ENCODE measurements at places on chromosomes 2 and 18. TPM values are rescaled to one million over a fixed set of nuclear protein-coding genes. Genes with fewer than 3 reads are reported as not detected.

DNA sequence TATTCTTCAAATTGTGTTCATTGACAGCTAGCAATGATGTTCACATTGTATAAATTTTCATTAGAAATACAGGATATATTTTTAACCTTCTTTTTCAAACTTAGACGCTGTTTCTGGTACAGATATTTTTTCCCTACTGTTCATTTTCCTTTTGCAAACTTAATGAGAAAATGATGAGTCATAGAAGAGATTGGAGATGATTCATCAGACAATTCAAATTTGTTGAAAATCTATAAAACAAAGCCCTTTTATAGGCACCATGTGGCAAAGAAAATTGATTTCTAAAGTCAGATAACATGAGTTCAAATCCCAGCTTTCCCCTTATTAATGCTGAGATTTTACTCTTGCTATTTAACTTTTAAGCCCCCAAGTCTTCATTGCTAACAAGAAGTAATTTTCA, 728.8 kb upstream of the DDX18 start:
- H3K27ac ChIP-seq: no peak overlapping the region
- H3K4me1 ChIP-seq: no peaks in the 10 kb centered on the region
- no peak for DNase-seq
- H3K36me3 ChIP-seq: no peaks in the 10 kb centered on the region

GRCh38 chr2:20541294-20541640, 94.4 kb downstream of the RHOB start:
- no peak for DNase-seq
- H3K36me3 ChIP-seq: no peaks in the 10 kb centered on the region
- no peaks in the 10 kb centered on the region for H3K4me1 ChIP-seq
- no peaks in the 10 kb centered on the region for H3K27me3 ChIP-seq

DNA sequence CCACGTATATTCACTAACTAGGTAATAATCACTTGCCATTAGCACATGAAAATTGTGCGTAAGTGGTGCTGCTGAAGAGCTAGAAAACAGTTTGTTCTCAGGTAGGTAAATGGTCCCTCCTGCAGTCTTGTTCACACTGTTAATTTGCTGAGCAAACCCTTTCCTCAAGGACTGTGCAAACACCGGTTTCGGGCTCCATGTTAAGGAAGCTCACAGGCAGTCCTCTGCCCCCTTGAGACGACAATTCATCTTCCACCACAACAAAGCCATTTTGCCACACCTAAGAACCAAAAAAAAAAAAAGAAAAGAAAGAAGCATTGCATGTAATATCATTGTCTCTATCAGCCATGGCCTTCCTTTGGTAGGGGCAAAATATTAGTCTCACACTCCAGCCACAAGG, 193.9 kb downstream of the BCL11A start:
- H3K27me3 ChIP-seq: no peaks in the 10 kb centered on the region
- H3K27ac ChIP-seq: no peak overlapping the region
- no peaks in the 10 kb centered on the region for H3K36me3 ChIP-seq

GRCh38 chr2:144596073-144596871, 76.4 kb upstream of the ZEB2 start:
- peaks cover 7% of the 10 kb centered on the region for H3K4me1 ChIP-seq
- no peaks in the 10 kb centered on the region for H3K36me3 ChIP-seq
- no peak overlapping the region for H3K27ac ChIP-seq
- DNase-seq: no peak
- 0 out of 2 replicates have a peak overlapping the region, but pooled peaks have one; percentile 14 for H3K4me3 ChIP-seq

GRCh38 chr2:82182270-82182669, 1877.7 kb upstream of the LRRTM1 start:
- no peak overlapping the region for H3K4me3 ChIP-seq
- no peak for DNase-seq
- H3K27ac ChIP-seq: no peak overlapping the region

- H3K36me3 ChIP-seq: no peaks in the 10 kb centered on the region
- H3K4me3 ChIP-seq: no peak overlapping the region
- no peak for DNase-seq
- H3K4me1 ChIP-seq: no peaks in the 10 kb centered on the region
- H3K27me3 ChIP-seq: no peaks in the 10 kb centered on the region
Observed at GRCh38 chr18:2049986-2050385, 521.3 kb downstream of the METTL4 start.

DNA sequence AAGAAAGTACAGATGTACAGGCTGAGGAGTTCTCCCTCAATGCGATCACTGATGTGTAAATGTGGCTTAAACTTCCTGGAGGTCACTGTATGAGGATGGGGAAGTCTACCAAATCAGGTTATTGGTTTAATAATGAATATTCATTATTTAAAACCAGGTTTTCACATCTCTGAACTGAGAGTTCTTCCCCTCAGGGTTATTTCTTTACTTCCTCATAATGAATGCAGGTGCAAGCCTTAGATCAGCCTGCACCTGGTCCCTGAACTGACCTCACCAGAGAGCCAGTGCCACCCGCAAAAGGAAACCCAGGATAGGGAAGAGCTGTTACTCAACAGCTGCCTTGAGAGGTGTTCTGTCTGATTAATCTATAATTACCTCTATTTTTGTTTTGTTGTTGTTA, 369.0 kb downstream of the EPHA4 start:
- no peak overlapping the region for H3K4me3 ChIP-seq
- no peak overlapping the region for H3K27ac ChIP-seq
- H3K27me3 ChIP-seq: no peaks in the 10 kb centered on the region
- DNase-seq: peak; percentile 20

DNA sequence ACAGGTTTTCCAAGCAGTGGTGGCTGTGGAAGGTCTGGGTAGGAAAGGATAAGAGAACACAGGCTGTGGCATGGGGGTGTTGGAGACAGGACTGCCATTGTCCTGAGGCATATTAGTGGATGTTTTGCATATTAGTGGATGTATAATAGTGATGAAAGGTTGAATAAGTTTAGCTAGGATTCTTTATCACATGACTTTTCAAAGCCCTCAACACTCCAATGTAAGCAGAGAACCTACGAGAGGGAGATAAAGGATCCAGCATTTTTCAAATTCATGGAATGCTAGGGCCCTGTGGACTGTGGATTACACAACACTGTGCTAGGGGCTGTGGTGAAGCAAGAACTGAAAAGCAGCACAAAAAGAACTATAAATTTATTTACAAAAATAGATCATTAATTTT, 63.2 kb downstream of the POLE4 start:
- H3K27ac ChIP-seq: no peak overlapping the region
- no peak for DNase-seq
- no peaks in the 10 kb centered on the region for H3K36me3 ChIP-seq
- no peak overlapping the region for H3K4me3 ChIP-seq

DNA sequence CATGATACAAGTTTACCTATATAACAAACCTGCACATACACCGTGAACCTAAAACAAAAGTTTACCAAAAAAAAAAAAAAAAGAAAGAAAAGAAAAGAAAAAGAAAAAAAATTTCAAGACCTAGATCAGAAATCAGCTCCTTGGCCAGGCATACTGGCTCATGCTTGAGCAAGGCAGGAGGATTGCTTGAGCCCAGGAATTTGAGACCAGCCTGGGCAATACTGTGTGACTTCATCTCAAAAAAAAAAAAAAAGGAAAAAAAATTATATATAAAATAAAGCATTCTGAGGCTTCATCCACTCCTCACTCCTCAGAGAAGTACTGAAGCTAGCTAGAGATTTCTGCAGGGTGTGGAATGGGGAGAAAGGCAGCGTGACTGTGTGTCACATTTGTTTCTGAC, 11.8 kb upstream of the PROC start:
- peaks cover 21% of the 10 kb centered on the region for H3K4me1 ChIP-seq
- H3K4me3 ChIP-seq: no peak overlapping the region
- no peak overlapping the region for H3K27ac ChIP-seq

GRCh38 chr18:63992751-63993150, 22.9 kb downstream of the SERPINB8 start:
- H3K4me1 ChIP-seq: no peaks in the 10 kb centered on the region
- H3K27ac ChIP-seq: no peak overlapping the region
- H3K27me3 ChIP-seq: no peaks in the 10 kb centered on the region
- no peaks in the 10 kb centered on the region for H3K36me3 ChIP-seq

- no peaks in the 10 kb centered on the region for H3K36me3 ChIP-seq
- H3K4me3 ChIP-seq: no peak overlapping the region
- peaks cover 33% of the 10 kb centered on the region for H3K4me1 ChIP-seq
- DNase-seq: no peak
Observed at GRCh38 chr2:65364986-65365733, 67.2 kb downstream of the SPRED2 start.

GRCh38 chr18:8874872-8875271, 169.5 kb downstream of the MTCL1 start:
- no peak overlapping the region for H3K4me3 ChIP-seq
- H3K36me3 ChIP-seq: no peaks in the 10 kb centered on the region
- H3K4me1 ChIP-seq: no peaks in the 10 kb centered on the region
- H3K27me3 ChIP-seq: no peaks in the 10 kb centered on the region

GRCh38 chr2:43223521-43224001, 2.8 kb downstream of the ZFP36L2 start:
- peak overlapping the region; percentile 97 for H3K27ac ChIP-seq
- no peak for DNase-seq
- no peaks in the 10 kb centered on the region for H3K36me3 ChIP-seq
- peak overlapping the region; percentile 81 for H3K4me3 ChIP-seq
- H3K4me1 ChIP-seq: peaks cover 30% of the 10 kb centered on the region

DNA sequence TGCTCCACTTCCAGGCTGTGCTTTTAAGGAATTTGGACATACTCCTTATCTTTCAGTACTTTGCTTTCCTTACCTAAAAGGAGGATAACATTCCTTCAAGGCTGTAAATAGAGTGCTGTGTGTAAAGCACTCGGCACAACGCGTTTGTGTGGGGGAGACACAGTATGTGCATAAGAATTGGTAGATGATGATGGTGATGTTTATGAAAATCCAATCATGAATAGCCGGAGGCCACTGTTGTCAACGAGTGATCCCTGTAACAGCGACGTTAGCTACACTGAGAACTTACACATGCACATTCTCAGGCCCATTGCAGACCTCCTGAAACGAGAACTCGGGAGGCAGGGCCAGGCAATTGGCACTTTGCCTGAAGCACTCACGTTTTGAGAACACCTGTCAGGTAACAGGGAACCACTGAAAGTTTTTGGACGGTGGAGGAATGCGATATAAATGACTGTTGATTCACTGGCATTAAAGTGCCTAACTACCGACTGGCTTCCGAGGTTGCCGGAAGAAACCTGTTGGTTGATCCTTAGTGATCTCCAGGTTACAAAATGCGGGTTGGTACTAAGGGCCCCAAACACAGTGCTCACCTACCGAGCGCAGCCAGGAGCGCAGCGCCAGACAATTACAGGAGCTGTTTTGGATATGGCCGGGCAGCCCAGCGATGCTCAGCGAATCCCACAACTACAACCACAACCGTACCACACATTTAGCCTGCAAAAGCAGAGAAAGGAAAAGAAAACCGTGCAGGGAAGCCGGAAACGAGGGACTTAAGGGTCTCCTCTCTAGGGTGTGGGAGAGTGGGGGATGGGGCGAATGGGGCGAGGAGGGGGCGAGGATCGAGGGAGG, 1.0 kb upstream of the MAP4K4 start:
- H3K27me3 ChIP-seq: peaks cover 2% of the 10 kb centered on the region
- H3K4me3 ChIP-seq: peak overlapping the region; percentile 38
- H3K27ac ChIP-seq: no peak overlapping the region
- no peaks in the 10 kb centered on the region for H3K4me1 ChIP-seq
- H3K36me3 ChIP-seq: no peaks in the 10 kb centered on the region

DNA sequence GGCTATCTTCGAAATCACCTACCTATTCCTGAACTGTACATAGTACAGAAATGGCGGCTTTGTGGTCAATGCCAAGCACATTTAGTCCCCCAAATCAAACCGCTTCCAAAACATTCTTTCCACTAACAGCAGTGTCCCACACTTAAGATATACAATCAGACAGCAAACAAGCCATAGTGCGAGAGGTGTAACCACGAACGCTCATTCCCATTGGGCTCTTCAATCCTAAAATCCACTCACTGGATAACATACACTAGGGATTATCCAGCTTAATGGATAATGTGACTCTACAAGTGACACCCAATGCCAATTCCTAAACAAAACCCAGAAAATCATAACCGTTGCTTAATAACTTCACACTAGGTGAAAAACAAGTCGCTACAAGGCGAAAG, 2.0 kb downstream of the XPO1 start:
- DNase-seq: no peak
- peak overlapping the region; percentile 84 for H3K4me3 ChIP-seq
- H3K27ac ChIP-seq: peak overlapping the region; percentile 99

DNA sequence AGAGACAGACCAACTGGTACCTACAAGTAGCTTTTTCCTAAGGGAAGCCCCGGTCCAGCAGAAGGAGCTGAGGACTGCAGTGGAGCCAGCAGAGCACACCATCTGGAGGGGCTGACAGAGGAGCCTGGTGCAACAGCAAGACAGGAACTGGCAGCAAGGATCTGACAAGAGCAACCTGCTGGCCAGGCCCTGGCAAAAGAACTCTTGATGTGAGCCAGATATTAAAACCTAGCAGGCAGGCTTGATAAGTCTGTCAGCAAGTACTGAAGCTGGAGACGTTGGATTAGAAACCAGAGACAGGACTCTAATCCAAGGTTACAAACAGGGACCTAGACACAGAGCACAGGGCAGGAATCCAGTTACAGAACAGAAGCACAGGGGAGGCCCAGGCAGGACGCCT, 260.7 kb upstream of the MGAT5 start:
- H3K27ac ChIP-seq: no peak overlapping the region
- H3K4me3 ChIP-seq: no peak overlapping the region
- no peaks in the 10 kb centered on the region for H3K4me1 ChIP-seq

- no peak for DNase-seq
- H3K27ac ChIP-seq: no peak overlapping the region
- no peaks in the 10 kb centered on the region for H3K27me3 ChIP-seq
- H3K36me3 ChIP-seq: no peaks in the 10 kb centered on the region
Observed at GRCh38 chr18:45820106-45820745, 5.2 kb upstream of the SIGLEC15 start.

DNA sequence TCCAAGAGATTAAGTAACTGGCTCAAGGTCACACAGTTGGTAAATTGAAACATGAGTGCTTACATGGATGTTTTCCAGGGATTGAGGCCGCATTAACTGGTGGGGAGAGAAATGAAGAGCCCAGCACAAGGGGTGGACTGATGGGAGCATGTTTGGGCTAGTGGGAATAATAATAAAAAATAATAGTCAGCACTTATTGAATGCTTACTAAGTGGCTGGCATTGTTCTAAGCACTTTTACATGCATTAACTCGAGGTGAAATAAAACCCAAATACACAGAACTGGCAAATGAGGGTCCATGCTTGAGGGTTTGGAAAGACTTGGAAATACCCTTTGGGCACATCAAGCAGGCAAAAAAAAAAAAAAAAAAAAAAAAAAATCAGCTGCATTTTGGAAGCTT, 34.0 kb upstream of the CDK5R2 start:
- no peak overlapping the region for H3K27ac ChIP-seq
- no peaks in the 10 kb centered on the region for H3K27me3 ChIP-seq
- H3K4me3 ChIP-seq: no peak overlapping the region
- H3K36me3 ChIP-seq: no peaks in the 10 kb centered on the region
- DNase-seq: no peak

DNA sequence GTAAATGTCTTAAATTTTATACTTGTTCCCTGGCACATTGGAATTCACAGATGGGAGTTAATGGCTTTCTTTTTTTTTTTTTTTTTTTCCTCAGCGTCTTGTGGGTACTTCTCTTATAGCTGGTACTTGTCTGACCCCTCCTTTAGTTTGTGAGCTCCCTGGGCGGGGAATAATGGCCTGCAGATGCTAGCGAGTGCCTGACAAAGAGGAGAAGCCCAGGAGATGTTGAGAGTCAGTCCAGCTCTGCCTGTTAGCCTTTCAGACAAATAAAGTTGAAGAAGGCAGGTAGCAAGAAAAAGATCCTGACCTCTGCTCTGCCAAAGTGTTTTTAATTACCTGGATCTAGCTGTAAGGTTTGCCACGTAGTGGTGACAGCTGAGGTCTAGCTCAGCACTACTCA, 6.6 kb downstream of the BCL2L11 start:
- no peaks in the 10 kb centered on the region for H3K27me3 ChIP-seq
- no peak overlapping the region for H3K27ac ChIP-seq
- no peak overlapping the region for H3K4me3 ChIP-seq
- H3K36me3 ChIP-seq: peaks cover 4% of the 10 kb centered on the region
- H3K4me1 ChIP-seq: no peaks in the 10 kb centered on the region

Gene C2orf92
- 3.4 TPM for total RNA-seq

Gene OSR1
- total RNA-seq: not detected

Gene CD8A
- total RNA-seq: 0.15 TPM

Gene ATG9A
- total RNA-seq: 22.9 TPM
